Right hindlimb (tissue), 1 donor: ENCODE measurements at places on chromosomes 5 and 9.

- DNase-seq: no peak
Measured at GRCh38 chr5:5950658-5951057, 427.7 kb downstream of the MED10 start.

DNA sequence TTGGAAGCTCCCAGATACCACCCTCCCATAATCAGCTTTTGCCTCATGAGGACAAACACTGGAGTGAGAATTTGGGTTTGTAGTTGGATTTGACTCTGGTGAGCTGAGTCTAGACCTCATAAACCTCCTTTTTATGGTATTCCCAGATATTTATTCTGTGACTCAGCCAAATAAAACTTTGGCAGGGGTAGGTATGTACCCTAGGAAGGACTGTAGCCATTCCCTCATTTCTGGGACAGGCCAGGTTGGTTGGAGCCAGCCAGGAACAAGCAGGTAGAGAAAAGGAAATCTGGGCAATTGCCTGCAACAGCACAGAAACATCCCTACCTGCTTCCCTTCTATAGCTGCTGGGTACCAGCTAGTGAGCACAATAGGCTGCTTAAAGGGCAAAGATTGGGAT lies 19.4 kb downstream of the ENHO start:
- no peak for DNase-seq

DNA sequence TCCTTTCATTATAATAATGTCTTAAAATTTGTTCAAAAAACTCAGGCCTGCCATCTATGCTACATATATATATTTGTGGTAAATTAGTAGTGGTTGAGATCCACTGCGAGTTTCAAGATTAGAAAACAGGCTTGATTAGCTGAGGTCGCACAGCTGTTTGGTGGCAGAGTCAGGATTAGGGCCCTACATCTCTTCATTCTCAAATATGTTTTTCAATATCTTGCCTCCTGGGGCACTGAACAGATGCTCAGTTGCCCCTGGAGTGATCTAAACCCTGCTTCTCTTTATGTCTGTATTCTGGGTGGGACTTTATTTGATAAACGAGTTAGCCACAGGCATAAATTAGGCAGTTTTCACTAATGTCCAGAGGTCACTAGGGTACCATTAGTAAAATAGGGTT lies 27.8 kb upstream of the CEP120 start:
- no peak for DNase-seq

GRCh38 chr5:158326256-158326655 lies 467.3 kb upstream of the CLINT1 start:
- DNase-seq: peak; percentile 26

- DNase-seq: no peak
Measured at GRCh38 chr9:131503626-131504465, 1.1 kb downstream of the POMT1 start.

DNA sequence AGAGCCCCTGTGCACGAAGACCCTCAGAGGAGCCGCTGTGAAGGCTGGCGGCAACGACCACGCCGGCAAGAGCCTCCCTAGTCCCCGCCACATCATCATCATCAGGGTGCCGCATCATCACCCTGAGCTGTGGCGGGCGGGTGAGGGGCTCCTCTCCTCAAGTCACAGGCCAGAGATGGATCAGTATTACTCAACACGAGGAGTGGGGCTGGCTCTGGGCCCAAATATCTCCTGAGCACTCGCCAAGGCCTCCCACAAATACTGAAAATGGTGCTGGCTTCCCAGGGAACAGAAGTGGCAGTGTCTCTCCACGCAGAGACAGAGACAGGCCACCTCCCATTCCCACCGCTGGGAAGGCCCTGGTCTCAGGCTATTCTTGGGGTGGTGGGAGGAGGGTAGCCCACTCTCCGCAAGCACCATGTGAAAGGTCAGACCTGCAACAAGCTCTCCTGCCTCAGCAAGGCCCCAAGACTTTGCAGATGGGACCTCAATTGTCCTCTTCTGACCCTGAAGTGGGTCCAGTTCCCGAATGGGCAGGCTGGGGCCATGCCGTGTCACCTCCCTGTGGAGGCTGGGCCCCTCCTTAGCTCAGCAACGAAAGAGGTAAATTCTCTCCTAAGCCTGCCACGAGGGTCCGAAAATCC lies 39.3 kb upstream of the ZNF354A start:
- no peak for DNase-seq

DNA sequence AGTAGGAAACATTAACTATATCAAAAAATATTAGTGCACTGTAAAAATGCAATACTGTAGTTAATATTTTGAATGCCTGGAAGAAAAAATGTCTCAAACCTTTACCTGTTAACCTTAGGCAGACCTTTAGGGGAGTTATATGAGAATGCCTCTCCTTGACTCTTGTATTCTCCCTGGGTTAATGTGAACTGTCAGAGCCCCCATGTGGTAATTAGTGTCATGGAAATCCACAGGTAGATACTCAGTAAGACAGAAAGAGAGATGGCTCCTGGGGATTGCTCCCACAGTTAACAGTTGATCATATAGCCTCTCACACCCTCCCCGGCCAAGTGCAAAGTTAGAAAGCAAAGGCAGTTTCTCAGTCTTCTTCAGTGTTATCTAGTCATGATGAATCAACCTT lies 742.8 kb downstream of the NR2F1-AS1 start:
- no peak for DNase-seq

DNA sequence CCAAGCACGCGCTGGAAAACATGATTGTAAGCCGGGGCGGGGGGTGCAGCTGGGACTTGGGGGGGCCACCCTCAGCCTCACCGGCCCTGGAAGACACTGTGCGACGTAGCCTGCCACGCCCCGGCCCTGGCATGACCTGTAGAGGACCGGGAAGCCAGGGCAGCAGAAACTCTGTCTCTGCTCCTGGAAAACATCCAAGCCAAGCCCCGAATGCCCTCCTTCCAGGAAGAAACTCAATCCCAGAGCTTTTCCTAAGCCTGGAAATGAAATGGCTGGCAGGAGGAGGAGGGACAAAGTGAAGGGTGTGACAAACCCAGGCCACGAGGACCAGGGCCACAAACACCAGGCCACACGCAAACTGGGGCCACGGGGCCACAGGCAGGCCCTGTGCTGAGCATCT lies 55.4 kb downstream of the KCNT1 start:
- peak; percentile 60 for DNase-seq

DNA sequence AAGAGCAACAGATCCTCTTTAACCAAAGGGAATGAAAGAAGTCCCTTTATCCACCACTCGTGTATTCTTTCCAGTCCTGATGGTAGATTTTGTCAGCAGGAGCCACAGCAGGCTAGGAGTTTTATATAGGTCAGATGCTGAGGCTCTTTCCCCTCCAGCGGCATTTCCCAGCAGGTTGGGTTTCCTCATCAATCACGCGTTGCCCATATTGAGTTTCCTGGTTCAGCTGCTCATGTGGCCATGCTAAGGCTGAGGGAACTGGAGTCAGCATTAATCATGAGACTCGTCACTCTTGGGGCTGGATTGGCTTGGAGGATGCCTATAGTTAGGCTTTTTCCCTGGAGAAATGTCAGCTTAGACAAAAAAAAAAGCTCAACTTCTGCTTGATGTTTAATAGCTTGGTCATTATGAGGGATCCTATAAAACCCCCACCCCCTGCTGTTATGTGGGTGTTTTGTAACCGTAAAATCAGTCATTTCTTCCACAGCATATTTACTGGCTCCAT lies 193.4 kb upstream of the GAS1 start:
- DNase-seq: no peak
